MG63 (cell line): ENCODE measurements at places on chromosomes 6 and 20. TPM values are rescaled to one million over a fixed set of nuclear protein-coding genes. Genes with fewer than 3 reads are reported as not detected.

HUS1B gene
- total RNA-seq, result 0.22 TPM in 1 of 2 replicates, not detected in the other

C6orf132 gene
- 0.07 and 0.17 TPM in 2 replicates for total RNA-seq

ATP6V1G2 gene
- total RNA-seq, result 2.1 and 3.4 TPM in 2 replicates

TSPO2 gene
- not detected in 2 replicates for total RNA-seq

CALHM5 gene
- total RNA-seq, result 0.49 and 0.81 TPM in 2 replicates

C2 gene
- total RNA-seq, result 0.13 and 0.20 TPM in 2 replicates

FRS3 gene
- 0.49 TPM in 1 of 2 replicates, not detected in the other for total RNA-seq

SOX12 gene
- 2.1 and 3.1 TPM in 2 replicates for total RNA-seq

TAGAP gene
- not detected in 2 replicates for total RNA-seq
